ENCODE measurements at places on chromosomes 11 and 22.

DNA sequence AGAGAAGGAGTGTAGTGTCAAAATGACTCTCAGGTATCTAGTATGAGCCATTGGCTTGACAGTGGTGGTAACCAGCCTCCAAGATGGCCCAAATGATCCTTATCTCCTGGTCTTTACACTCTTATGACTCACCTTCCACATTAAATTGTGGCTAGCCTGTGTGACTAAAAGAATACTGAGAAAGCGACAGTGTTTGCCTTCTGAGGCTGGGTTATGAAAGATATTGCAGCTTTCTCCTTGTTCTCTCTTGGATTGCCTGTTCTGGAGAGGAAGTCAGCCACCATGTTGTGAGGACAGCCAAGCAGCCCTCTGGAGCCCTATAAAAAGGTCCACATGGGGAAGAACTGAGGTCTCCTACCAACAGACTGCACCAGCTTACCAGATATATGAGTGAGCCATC is 15.8 kb downstream of the C11orf71 start:
- DNase-seq, result no peak

- DNase-seq, result no peak
These were observed 3.3 kb downstream of the KDELR3 start for GRCh38 chr22:38471237-38471636.

- no peak for DNase-seq
These were observed 14.6 kb upstream of the FCHSD2 start for GRCh38 chr11:73156686-73157085.

GRCh38 chr22:27927608-27928007 is 8.6 kb upstream of the PITPNB start:
- no peak for DNase-seq

DNA sequence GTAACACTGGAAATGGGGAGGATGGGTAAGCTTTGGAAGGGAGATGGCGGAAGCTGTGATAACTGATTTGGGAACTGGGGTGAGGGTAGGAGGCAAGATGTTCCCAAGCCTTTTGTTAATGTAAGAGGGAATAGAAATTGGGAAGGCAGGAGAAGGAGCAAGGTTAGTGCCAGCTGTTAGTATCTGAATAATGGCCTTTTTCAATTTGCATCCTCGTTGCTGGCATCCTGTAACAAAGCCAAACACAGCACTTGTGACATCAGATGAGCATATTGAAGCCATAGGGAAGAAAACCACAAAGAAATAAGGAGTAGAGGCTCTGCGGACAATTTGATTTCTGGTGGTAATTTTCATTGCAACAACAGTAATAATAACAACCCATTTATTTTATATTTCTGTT is 70.9 kb upstream of the CLMP start:
- no peak for DNase-seq

- DNase-seq, result no peak
These were observed 7.3 kb downstream of the UBE2L6 start for GRCh38 chr11:57560146-57560545.

GRCh38 chr11:46649180-46649738 is 31.9 kb downstream of the ATG13 start:
- no peak for DNase-seq

- DNase-seq, result no peak
These were observed 3.0 kb upstream of the NRGN start for GRCh38 chr11:124736736-124737135.

- no peak for DNase-seq
These were observed 19.1 kb downstream of the TAB1 start for GRCh38 chr22:39418696-39419095.

GRCh38 chr11:129386795-129387397 is 11.2 kb downstream of the BARX2 start:
- no peak for DNase-seq

GRCh38 chr22:36900225-36900624 is 13.2 kb upstream of the CSF2RB start:
- DNase-seq, result no peak
